Breast epithelium (tissue), 4 donors: ENCODE measurements at places on chromosomes 4 and X. TPM values are rescaled to one million over a fixed set of nuclear protein-coding genes. Genes with fewer than 3 reads are reported as not detected.

DNA sequence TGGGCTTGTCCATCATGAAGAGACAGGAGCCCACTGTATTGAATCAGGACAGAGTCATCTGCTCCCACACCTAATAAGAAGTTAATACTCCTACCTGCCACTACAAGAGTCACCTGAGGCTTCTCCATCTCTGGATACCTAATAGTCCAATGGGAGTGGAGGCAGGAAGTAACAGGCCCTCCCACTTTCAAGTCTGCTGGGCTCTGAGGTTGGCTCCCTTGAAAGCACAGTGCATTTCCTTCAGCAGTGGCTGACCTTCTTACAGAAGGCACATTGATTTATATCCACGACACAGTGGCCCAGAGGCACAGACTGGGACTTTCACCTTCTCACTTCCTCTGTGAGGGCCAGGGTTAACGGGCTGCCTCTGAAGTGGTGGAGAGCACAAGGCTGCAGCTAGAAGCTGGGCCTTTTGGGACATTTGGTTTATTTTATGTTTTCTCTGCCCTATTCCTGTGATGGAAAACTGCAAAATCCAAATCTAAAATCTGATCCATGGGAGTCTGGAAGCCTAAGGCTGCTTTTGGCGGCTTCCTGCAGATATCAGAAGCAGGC, 38.1 kb downstream of the FRG2 start:
- no peak overlapping the region for H3K4me3 ChIP-seq
- no peak for DNase-seq
- H3K27ac ChIP-seq, result no peak overlapping the region
- H3K36me3 ChIP-seq, result no peaks in the 10 kb centered on the region

DNA sequence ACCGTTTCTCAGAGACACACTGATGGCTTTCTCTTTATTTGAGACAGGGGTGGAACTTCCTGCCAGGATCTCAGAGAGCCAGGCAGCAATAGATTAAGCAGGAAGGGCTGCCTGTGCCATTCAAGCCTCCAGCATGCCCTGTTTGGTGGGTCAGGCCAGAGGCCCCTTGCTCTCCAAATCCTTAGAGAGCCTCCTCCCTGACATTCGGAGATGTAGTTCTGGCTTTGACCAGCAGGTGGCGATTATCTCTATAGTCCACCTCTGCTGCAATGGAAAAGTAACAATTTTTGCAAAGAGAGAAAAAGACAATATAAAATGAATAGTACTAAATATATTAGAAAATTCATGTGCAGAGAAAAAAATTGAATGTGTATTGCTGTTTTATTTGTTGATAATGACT, 93.9 kb downstream of the NXF2B start:
- peak; percentile 51 for DNase-seq
- no peaks in the 10 kb centered on the region for H3K4me1 ChIP-seq
- peaks cover 21% of the 10 kb centered on the region for H3K27me3 ChIP-seq
- no peak overlapping the region for H3K4me3 ChIP-seq
- H3K36me3 ChIP-seq, result no peaks in the 10 kb centered on the region

OTC gene
- 0.29 TPM for total RNA-seq

GRCh38 chr4:82630079-82630478, 68.3 kb upstream of the TMEM150C start:
- H3K36me3 ChIP-seq, result no peaks in the 10 kb centered on the region
- no peak for DNase-seq
- no peaks in the 10 kb centered on the region for H3K27me3 ChIP-seq
- H3K4me3 ChIP-seq, result no peak overlapping the region

CSN1S1 gene
- 2.9 TPM for total RNA-seq

MXRA5 gene
- total RNA-seq, result 6.6 TPM

GRCh38 chr4:102599455-102599854, 98.3 kb downstream of the NFKB1 start:
- H3K27me3 ChIP-seq, result no peaks in the 10 kb centered on the region
- no peak overlapping the region for H3K27ac ChIP-seq
- no peaks in the 10 kb centered on the region for H3K4me1 ChIP-seq
- H3K4me3 ChIP-seq, result no peak overlapping the region

TRIM61 gene
- total RNA-seq, result 0.44 TPM

SPANXD gene
- not detected for total RNA-seq

DNA sequence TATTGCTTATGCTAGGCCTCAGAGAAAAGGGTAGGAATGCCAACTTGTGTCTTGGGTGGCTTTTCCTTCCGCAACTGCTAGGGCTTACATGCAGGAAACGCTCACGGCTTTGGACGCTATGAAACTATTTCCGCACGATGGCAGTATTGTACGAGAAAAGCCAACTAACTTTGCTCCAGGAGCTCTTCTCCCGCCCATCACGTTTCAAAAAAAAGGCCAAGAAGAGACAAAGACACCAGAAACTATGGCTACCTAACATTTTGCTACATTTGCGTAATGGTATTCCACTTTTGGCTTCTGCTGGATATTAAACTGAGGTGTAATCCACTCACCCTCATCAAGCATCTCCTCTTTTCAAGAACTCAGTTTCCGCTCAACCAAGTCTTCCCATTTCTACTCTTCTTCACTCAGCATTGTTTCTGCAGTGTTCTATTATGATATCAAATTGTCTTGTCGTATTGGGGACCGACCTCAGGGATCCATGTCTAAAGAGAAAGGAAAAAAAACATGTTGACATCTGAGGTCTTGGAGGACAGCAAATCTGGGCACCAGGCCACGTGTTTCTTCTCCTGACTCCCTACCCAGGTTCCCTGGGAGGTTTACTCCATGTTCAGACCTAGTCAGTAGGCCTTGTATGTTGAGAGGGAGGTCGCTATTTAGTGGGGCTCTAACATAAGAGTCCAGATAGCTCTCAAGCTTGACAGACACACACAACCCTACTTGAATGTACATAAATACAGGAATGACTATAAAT, 239.4 kb upstream of the STK26 start:
- no peak overlapping the region for H3K27ac ChIP-seq
- H3K36me3 ChIP-seq, result no peaks in the 10 kb centered on the region
- H3K4me3 ChIP-seq, result no peak overlapping the region

NAP1L3 gene
- total RNA-seq, result 0.98 TPM

DNA sequence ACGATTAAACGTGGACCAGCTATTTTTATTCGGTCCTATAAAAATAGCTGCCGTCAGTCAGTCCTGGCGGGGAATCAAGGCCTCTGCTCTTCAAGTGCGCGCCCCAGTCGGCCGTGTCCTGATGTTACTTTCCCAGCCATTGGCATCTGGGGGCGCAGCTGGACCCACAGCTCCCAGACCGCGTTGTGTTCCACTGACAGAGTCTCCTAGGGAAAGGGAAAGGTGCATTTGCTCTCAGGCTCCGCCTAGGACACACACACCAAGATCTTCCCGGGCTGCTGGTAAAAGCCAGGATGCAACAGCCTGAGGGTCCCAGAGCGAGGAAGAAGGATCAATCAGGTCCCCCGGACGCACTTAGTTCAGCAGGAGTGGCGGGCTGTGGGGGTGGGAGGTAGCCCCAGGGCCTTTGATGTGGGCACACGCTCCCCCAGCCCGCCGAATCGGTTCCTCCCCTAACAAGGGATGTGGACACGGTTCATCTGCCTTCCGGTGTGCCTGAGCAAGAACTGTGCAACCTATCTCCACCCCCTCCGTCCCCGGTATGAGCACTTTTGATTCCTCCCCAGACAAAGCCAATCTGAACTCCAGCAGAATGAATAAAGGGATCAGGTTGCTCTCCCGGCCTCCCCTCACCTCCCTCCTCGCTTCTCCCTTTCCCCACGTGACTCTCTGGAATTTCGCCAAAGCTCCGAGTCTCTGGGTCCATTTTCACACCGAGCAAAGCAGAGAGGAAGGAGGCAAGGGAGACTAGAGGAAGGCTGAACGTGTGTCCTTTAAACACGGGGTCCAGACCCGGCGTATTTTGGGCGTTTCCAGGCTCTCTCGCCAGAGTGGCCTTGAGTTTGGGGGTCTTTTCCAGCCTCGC, 626 bp upstream of the FRAS1 start:
- peak overlapping the region; percentile 62 for H3K4me3 ChIP-seq
- H3K36me3 ChIP-seq, result no peaks in the 10 kb centered on the region
- no peaks in the 10 kb centered on the region for H3K27me3 ChIP-seq
- peak overlapping the region; percentile 63 for H3K27ac ChIP-seq

SMIM43 gene
- total RNA-seq, result not detected

GRCh38 chr4:147370473-147370872, 110.4 kb upstream of the EDNRA start:
- no peaks in the 10 kb centered on the region for H3K36me3 ChIP-seq
- no peak overlapping the region for H3K27ac ChIP-seq
- H3K27me3 ChIP-seq, result no peaks in the 10 kb centered on the region
- no peaks in the 10 kb centered on the region for H3K4me1 ChIP-seq

- no peaks in the 10 kb centered on the region for H3K4me1 ChIP-seq
- no peaks in the 10 kb centered on the region for H3K27me3 ChIP-seq
- no peak overlapping the region for H3K4me3 ChIP-seq
- no peaks in the 10 kb centered on the region for H3K36me3 ChIP-seq
- no peak overlapping the region for H3K27ac ChIP-seq
These were observed 42.9 kb downstream of the F8 start for GRCh38 chrX:154979629-154980028.

SSX4 gene
- not detected for total RNA-seq

MAP9 gene
- 11.9 TPM for total RNA-seq

- no peak for DNase-seq
- H3K27ac ChIP-seq, result no peak overlapping the region
- H3K27me3 ChIP-seq, result no peaks in the 10 kb centered on the region
- H3K36me3 ChIP-seq, result no peaks in the 10 kb centered on the region
- no peak overlapping the region for H3K4me3 ChIP-seq
These were observed 17.1 kb downstream of the AFP start for GRCh38 chr4:73452953-73453700.

DNA sequence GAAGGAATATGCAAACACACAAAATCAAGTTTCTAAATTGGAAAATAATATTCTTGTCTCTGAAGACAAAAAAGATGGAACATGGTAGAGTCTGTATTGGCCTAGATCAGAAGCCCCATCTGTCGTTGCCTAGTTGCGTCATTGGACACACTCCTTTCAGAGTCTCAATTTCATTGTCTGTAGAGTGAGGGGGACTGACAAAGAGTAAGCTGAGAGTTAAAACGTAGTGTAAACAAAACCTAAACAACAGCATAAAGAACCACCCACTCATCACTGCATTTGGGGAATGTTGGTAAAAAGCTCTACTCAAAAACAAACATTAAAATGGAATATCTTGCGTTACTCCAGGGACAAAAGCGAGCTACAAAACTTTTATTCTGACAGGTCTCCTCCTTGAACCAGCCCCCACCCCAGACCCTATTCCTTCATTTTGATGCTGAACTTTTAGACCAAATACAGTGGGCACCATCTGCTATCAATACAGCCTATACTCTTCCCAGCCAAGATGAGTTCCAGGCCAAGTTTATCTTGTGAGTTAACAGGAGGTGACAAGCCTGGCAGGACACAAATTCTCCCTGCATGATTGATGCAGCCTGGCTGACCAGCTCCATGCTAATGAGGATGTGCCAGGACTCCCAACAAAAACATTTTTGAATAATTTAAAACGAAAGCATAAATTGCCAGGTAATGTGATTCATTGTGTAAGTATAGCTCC, 125.2 kb downstream of the COL25A1 start:
- H3K4me1 ChIP-seq, result no peaks in the 10 kb centered on the region
- H3K27me3 ChIP-seq, result no peaks in the 10 kb centered on the region
- H3K27ac ChIP-seq, result no peak overlapping the region
- no peak overlapping the region for H3K4me3 ChIP-seq

- H3K4me3 ChIP-seq, result no peak overlapping the region
- no peak for DNase-seq
- no peaks in the 10 kb centered on the region for H3K36me3 ChIP-seq
- no peaks in the 10 kb centered on the region for H3K27me3 ChIP-seq
- no peak overlapping the region for H3K27ac ChIP-seq
These were observed 64.3 kb downstream of the HTRA3 start for GRCh38 chr4:8333726-8334460.

GRCh38 chr4:183130328-183131155, 31.5 kb downstream of the WWC2 start:
- H3K4me1 ChIP-seq, result no peaks in the 10 kb centered on the region
- H3K4me3 ChIP-seq, result no peak overlapping the region
- peaks cover 4% of the 10 kb centered on the region for H3K36me3 ChIP-seq
- no peaks in the 10 kb centered on the region for H3K27me3 ChIP-seq
- H3K27ac ChIP-seq, result no peak overlapping the region
- DNase-seq, result peak; percentile 66

- H3K27ac ChIP-seq, result peak overlapping the region; percentile 98
- H3K36me3 ChIP-seq, result no peaks in the 10 kb centered on the region
- DNase-seq, result no peak
- no peaks in the 10 kb centered on the region for H3K27me3 ChIP-seq
- no peaks in the 10 kb centered on the region for H3K4me1 ChIP-seq
These were observed 1.2 kb downstream of the TFE3 start for GRCh38 chrX:49041744-49042580.

DNA sequence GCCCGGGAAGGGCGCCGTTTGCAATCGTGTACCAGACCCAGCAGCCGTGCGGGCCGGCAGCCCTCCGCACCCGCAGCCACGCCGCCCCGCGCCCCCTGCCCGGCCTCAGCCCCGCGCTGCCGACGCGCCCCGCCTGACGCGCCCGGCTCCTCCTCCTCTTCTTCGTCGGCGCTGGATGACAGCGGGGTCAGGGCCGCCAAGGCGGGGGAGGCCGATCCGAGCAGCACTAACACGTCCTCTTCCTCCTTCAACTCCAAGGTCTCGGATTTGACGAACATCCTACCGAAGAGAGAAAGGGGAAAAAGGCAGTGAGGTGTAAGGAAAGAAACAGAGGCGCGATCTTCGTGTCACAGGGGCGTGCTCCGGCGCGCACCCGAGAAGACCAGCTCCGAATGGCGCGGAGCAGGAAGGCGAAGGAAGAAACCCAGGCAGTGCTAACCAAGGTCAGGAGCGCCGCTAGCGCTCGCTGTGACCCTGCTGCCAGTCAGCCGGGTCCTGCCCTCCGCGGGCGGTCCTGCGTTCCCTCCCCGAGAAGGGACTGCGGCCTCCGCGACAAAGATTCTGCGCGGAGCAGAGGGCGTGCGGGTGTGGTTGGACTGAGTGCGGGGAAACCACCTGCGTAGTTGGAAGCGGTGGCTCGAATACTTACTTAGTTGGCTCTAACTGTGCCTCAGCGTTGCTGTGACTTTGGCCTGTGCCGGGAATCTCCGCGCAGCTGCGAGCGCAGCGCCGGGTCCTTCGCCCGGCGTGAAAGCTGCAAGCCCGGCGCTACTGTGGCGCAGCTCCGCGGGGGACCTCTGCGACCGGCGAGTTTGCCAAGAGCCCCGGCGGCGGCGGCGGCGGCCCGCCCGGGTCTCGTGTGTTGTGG, 548 bp downstream of the NEUROG2 start:
- no peak for DNase-seq
- no peaks in the 10 kb centered on the region for H3K36me3 ChIP-seq
- peaks cover 5% of the 10 kb centered on the region for H3K4me1 ChIP-seq
- H3K27me3 ChIP-seq, result no peaks in the 10 kb centered on the region
- peak overlapping the region; percentile 67 for H3K4me3 ChIP-seq
- peak overlapping the region; percentile 68 for H3K27ac ChIP-seq

CT55 gene
- total RNA-seq, result not detected

MAGEE2 gene
- not detected for total RNA-seq

PPP2R3B gene
- total RNA-seq, result 23.1 TPM

GRCh38 chr4:78065508-78066192, 8.5 kb downstream of the FRAS1 start:
- no peaks in the 10 kb centered on the region for H3K36me3 ChIP-seq
- no peaks in the 10 kb centered on the region for H3K27me3 ChIP-seq
- H3K27ac ChIP-seq, result no peak overlapping the region
- H3K4me3 ChIP-seq, result no peak overlapping the region

GRCh38 chr4:1416948-1417260, 10.7 kb upstream of the NKX1-1 start:
- H3K4me3 ChIP-seq, result no peak overlapping the region
- no peaks in the 10 kb centered on the region for H3K4me1 ChIP-seq
- DNase-seq, result peak; percentile 34
- no peaks in the 10 kb centered on the region for H3K27me3 ChIP-seq
